ENCODE measurements at places on chromosomes 4 and X. TPM values are rescaled to one million over a fixed set of nuclear protein-coding genes. Genes with fewer than 3 reads are reported as not detected.

GRCh38 chr4:69910016-69910782 is 20.7 kb upstream of the CSN1S1 start:
- DNase-seq, result no peak

DNA sequence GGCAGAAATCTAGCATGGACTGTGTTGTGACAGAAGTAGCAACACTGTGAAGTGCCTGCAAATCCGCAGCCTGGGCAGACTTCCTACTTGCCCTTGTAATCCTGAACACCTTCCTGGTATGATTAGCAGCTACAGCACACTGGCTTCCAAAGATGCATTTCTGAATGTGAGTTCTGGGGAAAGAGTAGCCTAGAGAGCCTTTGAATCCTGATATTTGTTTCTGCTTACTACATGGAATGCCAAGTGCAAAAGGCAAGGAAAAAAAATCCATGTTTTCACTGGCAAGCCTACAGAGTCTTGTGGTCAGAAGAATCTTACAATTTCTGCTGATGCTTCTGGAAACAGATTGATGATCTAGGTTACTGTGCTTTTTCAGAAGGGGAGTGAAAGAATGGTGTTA is 223.7 kb downstream of the COL25A1 start:
- no peak for DNase-seq

GRCh38 chrX:34659575-34659974 is 2.5 kb upstream of the TMEM47 start:
- no peak for DNase-seq

GRCh38 chrX:19864736-19865135 is 22.7 kb downstream of the SH3KBP1 start:
- no peak for DNase-seq

GRCh38 chr4:41882625-41883347 is 52.4 kb upstream of the TMEM33 start:
- DNase-seq, result peak; percentile 64

DNA sequence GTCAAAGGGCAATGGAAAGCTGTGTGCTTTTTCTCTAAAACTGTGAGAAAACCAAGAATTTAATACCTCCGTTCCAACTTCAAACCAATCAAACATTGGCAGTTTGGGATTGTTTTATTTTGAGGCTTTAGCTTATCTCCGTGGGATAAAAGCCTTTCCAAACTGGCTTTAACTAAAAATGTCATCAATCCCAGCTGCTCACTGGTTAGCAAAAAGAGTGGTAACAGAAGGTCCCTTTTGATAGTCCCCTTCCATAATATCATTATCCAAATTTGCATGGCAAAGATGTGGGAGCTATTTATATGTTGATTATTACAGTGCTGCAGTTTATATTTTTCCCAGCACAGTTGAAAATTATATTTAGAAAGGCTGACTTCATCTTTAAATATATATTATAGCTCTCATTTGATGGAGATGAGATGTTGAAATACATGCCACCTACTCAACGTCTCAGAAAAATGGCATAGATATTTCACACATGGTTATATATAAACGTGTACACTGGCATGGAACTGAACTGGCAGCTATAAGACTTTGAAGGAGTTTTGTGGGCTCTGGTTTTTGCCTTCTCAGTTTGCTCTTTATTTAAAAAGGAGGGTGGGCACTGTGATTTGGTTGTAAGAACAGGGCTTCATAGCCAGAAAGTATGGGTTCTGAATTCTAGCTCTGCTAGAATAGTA is 707.1 kb upstream of the SLIT2 start:
- no peak for DNase-seq

GRCh38 chr4:57905965-57906364 is 795.8 kb upstream of the IGFBP7 start:
- no peak for DNase-seq

- no peak for DNase-seq
Observed at GRCh38 chrX:3697701-3698279, 15.7 kb downstream of the PRKX start.

- DNase-seq, result no peak
Observed at GRCh38 chr4:1793940-1794808, 1.1 kb downstream of the FGFR3 start.

DNA sequence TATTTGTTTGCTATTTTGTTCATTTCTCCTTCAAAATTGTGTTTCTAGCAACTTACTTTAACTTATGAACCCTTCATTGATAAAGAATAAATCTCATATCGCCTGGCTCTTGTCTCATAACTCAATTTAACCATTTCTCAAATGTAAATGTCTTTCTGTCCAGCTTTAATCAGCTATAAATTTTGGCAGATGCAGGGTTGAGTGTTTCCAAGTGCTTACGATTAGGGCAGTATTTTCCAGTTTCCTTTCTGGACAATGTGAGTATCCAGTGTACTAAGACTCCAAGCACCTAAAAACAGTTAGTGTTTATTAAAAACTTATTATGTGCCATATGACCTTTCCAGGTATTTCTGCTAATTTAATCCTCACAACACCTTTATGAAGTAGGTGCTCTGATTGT is 218.6 kb upstream of the GK2 start:
- no peak for DNase-seq

The MAGIX gene
- total RNA-seq, result 0.54 TPM

The LYAR gene
- 78.4 TPM for total RNA-seq

The ARMCX4 gene
- total RNA-seq, result 5.8 TPM

The FSTL5 gene
- not detected for total RNA-seq

The MAMLD1 gene
- 2.0 TPM for total RNA-seq

The NOX1 gene
- total RNA-seq, result not detected

The ADAM29 gene
- not detected for total RNA-seq

Data from activated CD8-positive, alpha-beta T cell treated with anti-CD3 and anti-CD28 coated beads for 36 hours (primary cell).